ENCODE measurements at places on chromosomes 1 and 21. TPM values are rescaled to one million over a fixed set of nuclear protein-coding genes. Genes with fewer than 3 reads are reported as not detected.

Gene DNAJC28
- 1.3 TPM for total RNA-seq

- DNase-seq, result no peak
Observed at GRCh38 chr1:92995441-92996430, 34.5 kb upstream of the DIPK1A start.

Gene RAD54L
- total RNA-seq, result 0.26 TPM

- no peak for DNase-seq
Observed at GRCh38 chr1:55053265-55053954, 14.1 kb downstream of the PCSK9 start.

Gene TMEM269
- total RNA-seq, result under 0.01 TPM

DNA sequence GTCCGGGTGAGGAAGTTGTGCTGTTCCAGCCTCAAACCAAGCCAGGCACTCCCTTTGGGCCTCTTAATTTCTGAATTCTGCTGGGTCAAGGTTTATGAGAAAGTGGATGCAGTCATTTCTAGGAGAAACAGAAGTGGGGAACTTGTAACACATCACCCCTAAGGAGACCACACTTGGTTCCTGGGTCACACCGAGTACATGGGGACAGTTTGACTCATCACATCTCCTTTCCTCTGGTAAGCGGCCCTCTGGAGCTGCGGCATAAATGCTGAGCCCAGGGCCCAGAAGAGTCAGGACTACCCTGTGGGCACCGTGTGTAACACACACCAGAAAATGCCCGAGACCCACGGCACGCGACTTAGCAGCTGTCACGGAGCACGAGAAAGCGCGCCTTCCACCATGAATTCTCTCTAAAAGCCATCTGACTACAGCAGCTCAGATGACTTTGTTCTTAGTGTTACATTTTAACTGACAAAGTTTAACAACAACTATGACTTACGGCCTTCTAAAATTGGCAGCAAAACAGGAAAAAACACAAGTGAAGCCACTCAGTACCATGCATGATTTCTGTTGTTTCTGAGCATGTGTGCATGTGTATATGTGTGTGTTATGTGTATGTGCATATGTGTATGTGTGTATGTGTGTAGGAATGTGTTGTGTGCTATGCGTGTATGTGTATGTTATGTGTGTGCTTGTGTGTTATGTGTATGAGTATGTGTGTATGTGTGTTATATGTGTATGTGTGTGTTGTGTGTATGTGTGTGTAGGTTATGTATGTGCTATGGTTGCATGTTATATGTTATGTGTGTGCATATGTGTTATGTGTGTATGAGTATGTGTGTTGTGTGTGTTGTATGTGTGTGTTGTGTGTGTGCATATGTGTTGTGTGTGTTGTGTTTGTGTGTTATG, 50.8 kb downstream of the TOMM20 start:
- DNase-seq, result no peak

GRCh38 chr1:226977643-226978431, 37.7 kb downstream of the COQ8A start:
- no peak for DNase-seq

- no peak for DNase-seq
Observed at GRCh38 chr1:36542962-36543515, 60.3 kb upstream of the CSF3R start.

DNA sequence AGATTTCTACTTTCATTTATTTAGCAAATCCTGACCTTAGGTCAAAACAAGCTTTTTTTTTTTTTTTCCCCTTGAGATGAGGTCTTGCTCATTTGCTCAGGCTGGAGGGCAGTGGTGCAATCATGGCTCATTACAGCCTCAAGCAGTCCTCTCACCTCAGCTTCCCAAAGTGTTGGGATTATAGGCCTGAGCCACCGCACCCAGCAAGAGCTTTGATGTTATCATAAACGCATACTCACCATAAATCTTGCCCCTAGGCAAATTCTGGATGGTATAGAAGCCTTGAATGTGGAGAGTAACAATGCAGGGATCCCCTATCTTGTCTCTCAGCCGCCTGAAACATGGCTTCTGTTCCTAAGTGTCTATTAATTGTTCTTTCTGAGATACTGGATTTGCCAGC, 24.8 kb upstream of the CLDN8 start:
- no peak for DNase-seq

DNA sequence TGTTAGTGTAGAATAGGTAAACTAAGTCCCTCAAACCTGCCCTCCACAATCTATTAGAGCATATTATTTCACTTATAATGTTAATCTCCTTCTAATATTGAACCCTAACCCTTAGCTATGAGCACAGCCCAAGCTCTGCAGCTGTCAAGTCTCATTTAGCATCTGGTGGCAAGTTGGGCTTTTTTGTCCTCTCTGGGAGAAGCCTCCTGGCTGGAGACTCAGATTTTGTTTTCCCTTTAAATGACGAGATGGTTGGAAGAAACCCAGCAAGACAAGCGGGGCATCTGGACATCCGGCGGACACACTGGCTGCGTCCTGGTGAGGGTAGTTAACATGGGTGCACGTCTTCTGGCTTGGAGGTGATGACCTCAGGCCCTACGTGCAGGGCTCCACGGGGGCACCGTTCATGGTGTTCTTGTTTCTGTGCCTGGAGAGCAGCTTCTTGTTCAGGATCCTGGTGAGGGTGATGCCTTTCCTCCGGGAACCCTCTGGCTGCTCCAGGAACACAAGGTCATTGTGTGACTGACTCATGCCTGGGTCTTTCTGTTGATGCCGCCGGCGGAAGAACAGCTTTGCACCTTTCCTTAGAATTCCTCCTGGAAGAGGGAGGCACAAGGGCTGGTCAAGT, 9.7 kb upstream of the PRDM15 start:
- no peak for DNase-seq

GRCh38 chr1:93519199-93519829, 71.4 kb downstream of the FNBP1L start:
- peak; percentile 95 for DNase-seq

Gene NUF2
- total RNA-seq, result 0.79 TPM

Gene IFI44L
- 0.13 TPM for total RNA-seq

- peak; percentile 51 for DNase-seq
Observed at GRCh38 chr1:41268154-41268770, 26.2 kb upstream of the SCMH1 start.

DNA sequence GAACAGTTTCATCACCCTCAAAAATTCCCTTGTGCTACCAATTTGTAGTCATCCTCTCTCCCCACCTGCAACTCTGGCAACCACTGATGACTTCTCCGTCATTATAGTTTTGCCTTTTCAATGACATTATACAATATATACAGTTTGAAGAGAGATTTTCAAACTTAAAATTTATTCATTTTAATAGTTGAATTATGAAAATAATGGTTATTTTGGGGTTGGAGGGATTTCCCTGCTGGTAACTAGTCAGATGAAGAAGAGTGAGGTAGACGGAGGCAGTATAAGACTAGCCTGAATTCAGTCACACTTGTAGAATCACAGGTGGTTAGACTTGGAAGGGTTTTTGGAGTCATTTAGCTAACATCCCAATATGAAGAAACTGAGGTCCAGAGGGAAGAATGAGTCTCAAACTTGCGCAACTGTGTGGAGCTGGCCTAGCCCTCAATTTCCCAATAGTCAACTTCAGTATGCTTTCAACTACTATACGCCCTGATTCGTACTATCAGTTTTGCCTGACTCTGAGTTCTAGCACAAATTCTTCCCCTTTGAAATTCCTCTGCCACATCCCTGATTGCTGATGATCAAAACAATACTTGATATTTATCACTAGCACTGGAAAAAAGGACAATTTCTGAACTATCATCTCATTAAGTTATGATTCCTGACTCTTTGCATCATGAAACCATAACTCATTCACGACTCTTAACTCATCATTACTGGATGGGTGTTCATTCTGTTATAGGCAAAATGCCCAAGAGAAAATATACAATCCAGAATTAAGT, 54.2 kb downstream of the VANGL2 start:
- DNase-seq, result no peak

GRCh38 chr1:180964595-180964994, 51.9 kb downstream of the KIAA1614 start:
- DNase-seq, result no peak

DNA sequence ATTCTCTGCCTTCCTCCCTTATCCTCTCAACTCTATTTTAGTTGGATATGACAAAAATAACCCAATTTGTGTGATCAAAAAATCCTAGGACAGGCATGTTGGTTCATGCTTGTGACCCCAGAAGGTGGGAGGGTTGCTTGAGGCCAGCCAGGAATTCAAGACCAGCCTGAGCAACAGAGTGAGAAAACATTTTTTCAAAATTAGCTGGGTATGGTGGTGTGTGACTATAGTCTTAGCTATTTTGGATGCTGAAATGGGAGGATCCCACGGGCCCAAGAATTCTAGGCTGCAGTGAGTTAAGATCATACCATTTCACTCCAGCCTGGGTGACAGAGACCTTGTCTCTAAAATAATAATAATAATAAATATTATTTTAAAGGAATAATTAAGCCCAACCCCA, 1383.1 kb upstream of the ADGRL2 start:
- peak; percentile 86 for DNase-seq

DNA sequence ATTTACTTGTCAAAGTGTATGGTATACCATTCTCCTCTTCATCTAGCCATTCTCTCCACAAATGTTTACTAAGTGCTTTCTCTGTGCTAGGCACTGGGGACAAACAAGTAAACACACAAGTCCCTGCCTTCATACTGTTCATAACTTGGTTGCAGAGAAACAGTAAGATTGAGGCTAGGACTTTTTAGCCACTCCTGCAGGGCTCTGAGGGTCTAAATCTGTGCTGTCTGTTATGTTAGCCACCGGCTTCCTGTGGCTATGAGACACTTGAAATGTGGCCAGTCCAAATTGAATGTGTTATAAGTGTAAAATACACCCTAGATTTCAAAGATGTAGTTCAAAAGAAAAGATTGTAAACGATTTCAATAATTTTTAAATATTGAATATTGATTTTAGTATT, 50.2 kb downstream of the AZIN2 start:
- DNase-seq, result no peak

DNA sequence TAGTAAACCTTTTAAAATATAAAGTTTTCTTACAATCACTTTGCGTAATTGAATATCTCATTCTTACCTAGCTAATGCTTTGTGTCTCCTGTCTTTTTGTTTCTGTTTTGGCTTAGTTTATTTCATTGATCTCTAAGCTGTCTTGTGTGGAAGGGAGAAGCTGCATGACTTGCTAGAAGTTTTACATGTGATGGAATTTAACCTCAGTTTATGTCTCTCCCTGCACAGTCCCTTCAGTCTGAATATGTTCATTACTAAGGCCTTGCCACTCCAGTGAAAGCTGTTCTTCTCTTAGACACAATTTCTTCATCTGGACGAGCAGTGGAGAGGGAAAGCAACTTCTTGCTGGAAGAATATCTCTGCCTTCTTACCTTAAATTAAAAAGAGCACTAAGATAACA, 19.9 kb upstream of the GPR88 start:
- no peak for DNase-seq

Data from bronchial epithelial cell (primary cell).